Stimulated activated CD4-positive, alpha-beta T cell treated with anti-CD3 and anti-CD28 coated beads, Interleukin-15, amount 100 ng/mL, for 1 hour (primary cell): ENCODE measurements at places on chromosomes 11 and 22.

- no peak for DNase-seq
Observed at GRCh38 chr11:11843211-11843621, 1.4 kb downstream of the USP47 start.

GRCh38 chr11:11491014-11491413, 130.8 kb downstream of the GALNT18 start:
- no peak for DNase-seq

- no peak for DNase-seq
Observed at GRCh38 chr22:38075105-38075825, 8.7 kb downstream of the SLC16A8 start.

DNA sequence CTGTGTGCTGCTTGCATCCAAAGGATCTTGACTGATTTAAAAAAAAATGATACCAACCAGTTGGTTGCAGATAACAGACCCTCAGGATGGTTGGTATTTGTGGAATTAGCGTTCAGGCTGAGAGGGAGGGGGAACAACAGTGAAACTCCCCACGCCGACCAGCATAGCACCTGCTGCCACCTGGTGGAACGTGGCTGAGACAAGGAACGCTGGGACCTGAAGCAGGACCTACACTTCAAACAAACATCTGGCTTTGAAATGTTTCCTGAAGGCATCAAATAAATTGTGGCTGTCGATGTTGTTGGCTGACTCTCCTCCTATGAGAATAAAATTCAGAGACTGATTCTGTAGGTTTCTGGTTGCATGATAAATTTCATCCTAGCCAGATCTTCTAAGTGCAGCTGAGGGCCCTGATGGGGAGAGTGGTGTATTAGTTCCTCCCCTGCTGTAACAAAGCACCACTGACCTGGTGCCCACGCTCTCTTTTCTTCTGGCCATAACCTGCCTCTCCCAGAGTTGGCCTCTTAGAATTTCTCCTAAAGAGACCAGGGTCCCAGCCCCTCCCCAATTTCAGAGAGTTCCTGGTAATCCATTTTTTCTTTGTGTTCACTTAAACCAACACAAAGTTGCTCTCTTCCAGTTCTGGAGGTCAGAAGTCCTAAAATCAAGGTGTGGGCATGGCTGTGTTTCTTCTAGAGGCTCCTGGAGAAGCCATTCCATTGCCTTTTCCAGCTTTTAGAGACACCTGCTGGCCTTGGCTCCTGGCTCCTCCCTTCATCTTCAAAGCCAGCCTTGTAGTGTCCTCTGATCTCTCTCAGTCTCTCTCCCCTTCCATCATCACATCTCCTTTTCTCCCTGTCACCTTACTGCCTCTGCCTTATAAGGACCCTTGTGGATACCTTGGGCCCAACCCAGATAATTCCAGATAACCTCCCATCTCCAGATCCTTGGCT, 17.3 kb downstream of the APOL2 start:
- DNase-seq: no peak

GRCh38 chr22:48204296-48204695, 1441.8 kb downstream of the TBC1D22A start:
- no peak for DNase-seq

DNA sequence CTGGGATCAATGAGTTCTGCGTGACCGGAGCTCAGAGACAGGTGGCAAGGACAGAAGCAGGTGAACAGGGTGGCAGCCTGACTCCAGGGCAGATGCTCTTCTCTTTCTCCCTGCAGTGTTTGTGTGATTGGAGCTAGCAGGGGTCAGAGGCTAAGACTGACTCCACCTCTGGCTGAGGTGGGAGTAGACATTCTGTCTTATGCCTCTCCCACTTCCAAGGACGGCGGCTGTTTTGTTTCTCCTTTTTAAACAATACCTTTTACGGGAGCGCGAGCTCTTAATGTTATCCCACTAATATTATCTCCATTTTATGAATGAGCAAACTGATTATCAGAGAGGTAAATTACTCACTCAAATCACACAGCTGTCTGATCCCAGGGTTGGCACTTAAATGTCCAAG, 323.7 kb downstream of the MIAT start:
- no peak for DNase-seq

- no peak for DNase-seq
Observed at GRCh38 chr11:76513654-76514034, 68.8 kb downstream of the EMSY start.

DNA sequence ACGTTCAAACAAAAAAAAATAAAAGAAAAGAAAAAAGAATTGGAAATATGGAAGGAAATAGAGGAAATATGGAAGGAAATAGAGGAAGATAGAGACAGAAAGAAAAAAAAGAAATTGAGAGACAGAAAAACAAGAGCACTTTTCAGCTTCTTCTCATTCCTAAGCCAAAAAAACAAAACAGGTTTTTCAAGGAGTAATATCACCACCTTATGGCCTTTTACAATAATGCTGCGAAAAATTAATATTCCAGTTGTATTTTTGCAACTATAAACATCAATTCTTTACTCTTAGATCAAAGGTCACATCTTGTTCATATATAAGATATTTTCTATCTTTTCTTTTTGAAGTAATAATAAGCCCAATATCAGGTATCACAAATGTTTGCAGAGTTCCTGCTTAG, 328.3 kb downstream of the FAT3 start:
- DNase-seq: no peak

GRCh38 chr11:74460481-74461154, 6.7 kb downstream of the KCNE3 start:
- DNase-seq: no peak

GRCh38 chr22:50485221-50486131, 1.2 kb upstream of the MIOX start:
- DNase-seq: no peak

DNA sequence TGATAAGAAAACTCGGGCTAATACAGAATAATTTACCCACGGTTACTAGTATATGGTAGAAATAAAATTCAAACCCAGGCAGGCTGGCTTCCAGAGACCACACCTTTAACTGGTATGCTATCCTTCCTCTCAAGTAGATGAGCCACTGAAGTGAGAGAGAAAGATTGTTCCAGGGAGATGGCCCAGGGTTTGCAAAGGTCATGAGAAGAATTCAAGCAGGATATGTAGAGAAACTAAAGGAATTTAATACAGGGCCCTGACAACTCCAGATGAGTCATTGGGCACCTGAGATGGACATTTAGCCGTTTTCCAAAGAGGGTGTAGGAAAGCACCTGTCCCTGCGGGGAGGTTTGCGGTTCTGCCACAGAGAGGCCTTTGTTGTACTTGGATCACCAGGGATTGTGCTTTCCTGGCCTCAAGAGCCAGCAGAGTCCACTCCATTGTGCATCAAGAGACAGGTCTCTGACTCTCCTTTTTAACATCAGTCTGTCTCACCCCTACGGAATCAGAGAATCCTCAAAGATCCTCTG, 152.7 kb upstream of the BLID start:
- DNase-seq: no peak

DNA sequence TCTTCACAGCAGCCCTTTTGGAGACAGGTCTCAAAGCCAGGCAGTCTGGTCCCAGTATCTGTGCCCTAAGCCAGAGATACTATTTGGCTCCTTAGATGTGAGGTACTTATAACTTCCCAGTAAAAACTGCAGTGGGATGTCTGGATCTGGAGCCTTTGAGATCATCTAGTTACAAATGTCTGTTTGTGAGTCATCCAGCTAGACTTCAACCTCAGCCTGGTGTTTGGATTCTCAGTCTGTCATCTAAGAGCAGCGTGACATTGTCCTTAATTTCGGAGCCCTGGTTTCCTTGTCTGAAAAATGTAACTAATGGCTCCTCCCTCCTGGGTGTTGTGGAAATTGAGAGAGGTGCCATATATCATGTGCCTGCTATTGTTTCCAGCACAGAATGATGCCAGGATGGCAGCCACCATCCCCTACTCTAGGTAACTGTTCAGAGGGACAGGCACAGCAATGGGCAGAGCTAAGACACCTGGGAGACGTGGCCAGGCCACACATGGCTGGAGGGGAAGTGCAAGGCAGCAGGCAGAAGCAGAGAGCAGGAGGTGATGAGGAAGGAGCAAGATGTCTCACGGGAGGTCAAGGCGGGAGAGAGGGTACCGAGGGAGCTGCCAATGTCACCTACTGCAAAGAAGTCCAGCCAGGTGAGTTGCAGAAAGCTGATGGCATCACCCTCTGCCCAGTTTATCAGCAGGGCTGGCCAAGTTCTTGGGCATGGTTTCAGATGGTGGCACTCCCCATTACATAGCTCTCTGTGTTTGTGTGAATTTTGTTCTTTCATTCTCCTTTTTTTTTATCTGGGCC, 20.6 kb upstream of the ST3GAL4 start:
- DNase-seq: no peak

DNA sequence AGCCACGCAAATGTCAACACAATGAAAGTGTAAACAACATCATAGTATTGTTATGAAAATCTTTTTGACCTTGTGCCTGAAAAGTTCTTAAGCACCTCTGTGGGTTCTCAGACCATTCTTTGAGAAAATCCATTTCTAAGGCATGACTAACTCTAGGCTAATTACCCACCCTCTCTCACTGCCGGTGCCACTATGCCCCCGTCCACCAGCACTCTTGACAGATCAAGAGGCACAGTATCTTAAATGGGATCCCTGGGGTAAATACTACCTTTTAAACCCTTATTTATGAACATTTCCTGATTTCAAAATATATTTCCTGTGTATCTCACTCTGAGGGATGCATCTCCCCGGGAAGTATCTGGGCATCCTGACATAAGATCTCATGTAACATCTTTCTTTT, 607.5 kb downstream of the METTL15 start:
- DNase-seq: no peak

DNA sequence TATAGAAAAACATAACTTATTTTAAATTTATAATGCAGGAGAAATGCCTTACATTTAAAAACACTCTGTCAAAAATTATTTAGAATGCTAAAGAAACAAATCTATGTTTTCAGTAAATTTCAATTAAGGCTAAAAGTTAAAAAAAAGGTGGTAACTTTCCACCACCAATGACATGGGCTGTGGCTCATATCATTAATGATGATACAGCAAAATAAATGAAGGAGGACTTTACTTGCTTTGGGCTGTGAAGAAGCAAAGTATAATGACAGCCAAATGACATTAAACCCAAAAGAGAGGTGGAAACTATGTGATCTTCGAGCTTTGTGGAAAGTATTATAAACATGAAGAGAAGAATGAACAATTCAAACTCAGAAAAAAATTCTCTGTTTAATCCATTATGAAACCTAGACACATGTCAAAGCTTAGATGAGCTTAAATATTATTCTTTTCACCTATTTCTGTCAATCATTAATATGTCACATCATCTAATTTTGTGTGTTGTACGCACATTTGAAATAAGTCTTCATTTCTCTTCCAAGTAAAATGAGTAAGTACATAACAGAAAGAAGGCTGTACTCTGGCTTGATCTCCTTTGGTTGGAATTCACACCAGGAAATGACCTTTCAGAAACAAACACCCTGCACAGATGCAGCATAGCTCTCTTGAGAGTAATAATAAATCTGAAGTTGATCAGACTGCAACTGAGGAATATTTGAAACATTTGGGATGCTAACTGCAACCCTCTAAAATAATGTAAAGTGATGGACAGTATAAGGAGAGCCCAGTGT, 265.8 kb downstream of the TTC28 start:
- DNase-seq: no peak

GRCh38 chr11:6717426-6717825, 34.3 kb upstream of the MRPL17 start:
- DNase-seq: no peak

- no peak for DNase-seq
Observed at GRCh38 chr11:126496576-126497337, 141.3 kb downstream of the ST3GAL4 start.

- no peak for DNase-seq
Observed at GRCh38 chr11:3639841-3640240, 2.0 kb downstream of the ART5 start.

DNA sequence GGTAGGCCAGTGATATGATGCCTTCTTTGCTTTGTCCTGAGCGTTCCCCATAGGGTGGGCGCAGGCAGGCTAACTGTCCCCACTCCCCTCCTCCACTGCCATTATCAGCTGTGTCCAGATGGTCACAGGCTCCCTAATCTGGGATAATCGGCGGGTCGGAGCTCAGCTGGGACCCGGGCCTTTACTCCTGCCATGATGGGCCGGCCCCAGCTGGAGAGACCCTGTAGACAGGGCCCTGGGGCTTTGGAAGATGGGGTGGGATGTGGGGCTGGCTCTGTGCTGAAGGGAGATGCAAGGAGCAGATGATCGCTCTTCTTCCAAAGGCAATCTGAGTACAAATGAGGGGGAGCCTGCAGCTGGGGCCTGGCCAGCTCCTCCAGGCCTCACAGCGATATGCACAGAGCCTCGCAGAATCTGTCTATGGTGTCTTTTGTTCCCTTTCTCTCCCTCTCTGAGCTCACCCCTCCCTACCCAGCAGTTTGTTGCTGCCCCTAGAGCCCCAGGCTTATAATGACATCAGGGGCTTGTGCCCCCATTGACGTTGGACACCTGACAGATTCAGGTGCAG, 11.9 kb downstream of the KLHL35 start:
- no peak for DNase-seq

DNA sequence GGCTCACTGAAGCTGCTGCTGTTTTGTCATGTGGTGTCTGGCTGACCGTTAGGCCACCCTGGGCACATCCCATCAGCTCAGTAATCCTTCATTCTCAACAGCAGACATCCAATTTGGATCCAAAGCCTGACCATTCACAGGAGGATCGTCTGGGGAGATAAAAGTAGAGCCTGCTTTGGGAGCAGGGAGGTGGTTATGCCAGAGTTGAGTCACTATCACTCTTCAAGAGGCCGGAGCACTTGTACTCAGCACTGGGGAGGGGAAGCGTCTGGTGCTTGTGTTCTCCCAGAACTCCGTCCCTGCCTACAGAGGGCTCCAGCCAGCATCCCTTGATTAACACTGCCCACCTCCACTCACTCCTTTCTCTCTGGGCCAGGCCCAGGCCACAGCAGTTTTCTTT, 382.6 kb downstream of the OPCML start:
- no peak for DNase-seq

DNA sequence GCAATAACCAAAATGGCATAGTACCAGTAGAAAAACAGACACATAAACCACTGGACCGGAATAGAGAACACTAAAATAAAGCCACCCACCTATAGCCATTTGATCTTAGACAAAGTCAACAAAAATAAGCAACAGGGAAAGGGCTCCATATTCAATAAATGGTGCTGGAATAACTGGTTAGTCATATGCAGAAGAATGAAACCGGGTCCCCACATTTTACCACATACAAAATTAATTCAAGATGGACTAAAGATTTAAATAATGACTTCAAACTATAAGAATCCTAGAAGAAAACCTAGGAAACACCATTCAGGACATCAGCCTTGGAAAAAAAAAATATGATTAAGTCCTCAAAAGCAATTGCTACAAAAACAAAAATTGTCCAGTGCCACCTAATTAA, 30.1 kb upstream of the NOX4 start:
- DNase-seq: no peak

GRCh38 chr22:48351376-48352085, 1476.1 kb downstream of the BRD1 start:
- DNase-seq: no peak

DNA sequence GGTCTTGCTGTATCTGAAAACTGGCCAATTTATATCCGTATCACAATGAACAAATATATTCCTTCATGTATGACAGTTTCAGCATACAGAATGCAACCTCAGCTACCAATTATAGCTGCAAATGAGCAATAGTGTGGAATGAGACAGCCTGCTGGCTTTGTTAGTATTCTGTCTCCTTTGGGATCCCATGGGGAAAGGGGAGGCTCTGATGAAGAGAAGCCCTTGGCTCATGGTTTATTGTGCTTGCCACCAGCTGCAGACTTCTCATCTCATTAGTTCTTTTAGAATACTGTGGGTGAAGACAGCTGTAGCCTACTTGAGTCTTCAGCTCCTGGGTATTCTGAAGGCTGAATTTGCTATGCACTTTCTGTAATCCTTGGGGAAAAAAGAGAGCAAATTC, 42.4 kb downstream of the PITPNB start:
- no peak for DNase-seq

- no peak for DNase-seq
Observed at GRCh38 chr22:42179616-42180015, 49.0 kb upstream of the CYP2D6 start.
